Mucosa of gallbladder (tissue), 1 donor: ENCODE measurements at places on chromosomes 16 and 17. TPM values are rescaled to one million over a fixed set of nuclear protein-coding genes. Genes with fewer than 3 reads are reported as not detected.

GRCh38 chr17:1976000-1976682 lies 49.0 kb downstream of the RTN4RL1 start:
- no peak for DNase-seq

GRCh38 chr17:45820052-45820780 lies 24.5 kb upstream of the SPPL2C start:
- DNase-seq, result no peak

GRCh38 chr17:57468932-57469775 lies 212.8 kb downstream of the MSI2 start:
- DNase-seq, result no peak

DNA sequence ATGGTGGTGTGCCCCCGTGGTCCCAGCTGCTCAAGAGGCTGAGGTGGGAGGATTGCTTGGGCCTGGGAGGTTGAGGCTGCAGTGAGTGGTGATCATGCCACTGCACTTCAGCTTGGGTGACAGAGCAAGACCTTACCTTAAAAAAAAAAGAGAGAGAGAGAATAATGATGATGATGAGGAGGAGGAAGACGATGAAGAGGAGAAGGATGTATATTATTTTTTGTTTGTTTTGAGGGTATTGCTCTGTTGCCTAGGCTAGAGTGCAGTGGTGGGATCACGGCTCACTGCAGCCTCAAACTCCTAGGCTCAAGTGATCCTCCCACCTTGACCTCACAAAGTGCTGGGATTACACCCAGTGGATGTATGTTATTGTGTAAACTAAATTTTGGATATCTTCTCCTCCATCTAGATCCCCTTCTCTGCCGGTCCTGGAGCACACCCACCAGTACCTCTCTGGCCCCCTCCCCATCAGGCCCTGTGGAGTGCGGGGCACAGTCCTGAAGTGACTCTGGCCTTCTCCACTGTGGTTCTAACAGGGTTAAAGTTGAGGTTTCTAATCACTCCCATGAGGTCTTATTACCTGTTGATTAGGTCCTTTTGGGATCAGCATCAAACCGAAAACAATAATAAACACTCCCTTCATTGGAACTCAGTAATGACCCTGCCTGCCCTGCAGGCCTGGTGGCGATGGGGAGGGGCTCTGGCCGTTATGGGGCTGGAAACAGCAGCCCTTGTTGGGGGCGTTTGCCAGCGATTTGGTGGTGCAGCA lies 60.5 kb upstream of the ZFHX3 start:
- DNase-seq, result no peak

GRCh38 chr16:3476409-3476808 lies 18.9 kb downstream of the C16orf90 start:
- DNase-seq, result no peak

- DNase-seq, result peak; percentile 18
These were observed at the start of gene GPRC5B for GRCh38 chr16:19884611-19885450. Gene GPRC5B (minus strand): TSS chr16:19884848. CDS start chr16:19872845, 12,003 bp downstream.

GRCh38 chr16:11056090-11056992 lies 112.0 kb downstream of the CLEC16A start:
- no peak for DNase-seq

DNA sequence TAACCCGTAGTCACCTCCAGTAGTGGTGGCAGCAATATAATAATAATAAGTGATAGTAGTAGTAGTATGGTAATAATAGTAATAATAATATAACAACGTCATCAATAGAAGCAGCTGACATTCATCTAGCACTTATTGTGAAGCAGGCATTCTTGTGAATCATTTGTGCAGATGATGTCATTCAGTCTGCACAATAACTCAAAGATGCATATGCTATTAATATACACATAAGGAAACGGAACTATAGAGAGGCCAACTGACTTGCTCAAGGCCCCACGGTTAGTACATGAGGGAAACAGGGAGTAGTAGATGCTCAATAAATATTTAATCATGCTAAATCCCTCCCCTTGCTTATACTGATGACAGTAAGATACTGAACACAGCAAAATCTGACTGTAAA lies 35.4 kb upstream of the GAN start:
- no peak for DNase-seq

DNA sequence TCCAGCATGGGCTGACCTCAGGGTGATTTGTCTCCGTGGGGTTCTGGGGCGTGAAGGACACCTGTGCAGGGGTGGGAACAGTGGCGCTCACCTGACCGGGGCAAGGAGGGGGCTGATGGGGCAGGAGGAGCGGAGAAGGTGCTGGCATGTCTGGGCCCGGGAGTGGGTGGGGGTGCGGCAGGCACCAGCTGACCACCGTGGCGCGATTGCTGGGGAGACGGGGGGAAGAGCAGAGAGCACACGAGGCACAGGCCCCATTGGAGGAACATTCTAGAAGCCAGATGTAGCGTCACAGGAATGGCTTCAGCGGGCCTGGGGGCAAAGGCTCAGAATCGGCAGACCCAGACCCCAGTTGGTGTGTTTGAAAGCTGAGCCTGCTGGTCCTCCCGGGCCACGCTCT lies 12.1 kb downstream of the CACNA1H start:
- no peak for DNase-seq

DNA sequence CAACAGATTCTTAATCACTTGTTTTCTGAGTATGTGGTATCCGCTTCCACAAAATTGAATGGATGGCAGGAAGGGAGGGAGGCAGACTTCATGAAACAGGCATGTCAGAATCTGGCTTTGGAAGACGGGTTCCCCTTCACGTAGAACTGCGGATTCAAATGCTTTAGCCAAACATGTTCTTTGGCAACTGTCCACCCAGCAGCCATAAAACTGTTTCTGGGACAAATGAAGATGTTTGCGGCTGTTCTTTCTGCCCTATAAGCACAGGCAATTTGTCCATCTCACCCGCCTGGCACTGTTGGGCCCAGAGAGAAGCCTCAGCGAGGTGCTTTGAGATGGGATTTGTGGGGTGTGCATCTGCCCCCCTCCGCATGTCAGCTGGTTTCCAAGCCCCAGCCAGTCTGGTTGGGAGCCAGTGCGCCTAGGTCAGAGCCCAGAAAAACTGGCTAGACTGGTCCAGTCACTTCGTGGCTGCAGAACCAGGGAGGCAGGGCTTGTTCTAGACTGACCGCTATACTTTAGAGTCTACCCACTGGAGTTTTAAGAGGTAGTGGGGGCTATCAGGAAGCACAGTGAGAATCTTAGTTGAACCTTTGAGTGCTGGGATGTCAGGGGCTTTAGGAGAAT lies 6.3 kb downstream of the CRHR1 start:
- no peak for DNase-seq

DNA sequence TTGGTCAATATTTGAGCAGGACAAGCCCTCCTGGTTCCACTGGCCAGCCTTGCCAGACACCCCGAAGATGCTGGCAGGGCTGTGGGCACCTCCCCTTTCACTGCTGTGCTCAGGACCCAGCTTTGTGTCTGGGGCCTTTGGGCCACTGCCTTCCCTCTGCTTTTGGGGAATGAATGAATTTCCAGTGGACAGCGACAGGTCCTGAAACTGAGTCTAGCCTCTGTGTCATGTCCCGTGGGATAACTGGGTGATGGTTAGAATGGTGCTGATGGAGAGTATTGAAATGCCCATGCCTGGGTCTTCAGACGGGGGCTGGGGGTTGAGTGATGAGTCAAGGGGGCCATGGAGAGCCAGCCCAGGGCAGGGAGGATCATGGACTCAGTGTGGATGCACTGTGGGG lies 135.8 kb downstream of the FOXL1 start:
- no peak for DNase-seq

DNA sequence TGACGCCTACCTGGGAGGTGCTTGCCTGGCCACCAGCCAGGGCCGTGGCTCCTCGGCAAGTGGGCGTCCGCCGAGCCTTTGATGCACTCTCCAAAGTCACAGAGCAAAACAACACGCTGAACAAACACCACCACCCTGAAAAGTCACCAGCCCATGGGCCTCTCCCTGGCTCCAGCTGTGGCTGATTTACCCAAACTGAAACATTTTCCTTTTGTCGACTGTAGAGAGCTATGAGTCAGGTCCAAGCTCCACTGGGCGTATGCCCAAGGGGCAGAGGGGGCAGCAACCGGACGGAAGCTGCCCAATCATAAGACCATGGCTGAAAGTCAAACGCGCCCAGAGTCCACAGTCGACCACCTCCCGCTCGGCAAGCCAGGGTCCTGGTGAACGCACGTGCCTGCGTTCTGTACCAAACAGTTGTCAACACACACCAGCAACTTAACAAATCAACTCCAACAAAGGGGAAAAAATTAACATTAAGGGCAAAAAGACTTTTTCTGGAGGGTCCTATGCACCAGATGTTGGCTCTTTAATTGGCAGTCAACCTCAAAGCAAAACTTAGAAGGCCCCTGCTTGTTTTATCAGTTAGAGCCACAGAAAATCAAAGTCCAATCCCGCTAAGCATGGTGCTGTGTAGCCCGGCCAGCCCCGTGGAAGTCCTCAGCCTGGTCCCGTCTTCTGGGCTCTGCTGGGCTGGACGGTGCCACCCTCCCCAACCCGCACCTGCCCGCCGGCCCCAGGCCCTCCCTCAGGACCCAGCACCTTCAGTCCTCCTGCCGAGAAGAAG lies 47.3 kb downstream of the TBC1D16 start:
- DNase-seq, result peak; percentile 69

DNA sequence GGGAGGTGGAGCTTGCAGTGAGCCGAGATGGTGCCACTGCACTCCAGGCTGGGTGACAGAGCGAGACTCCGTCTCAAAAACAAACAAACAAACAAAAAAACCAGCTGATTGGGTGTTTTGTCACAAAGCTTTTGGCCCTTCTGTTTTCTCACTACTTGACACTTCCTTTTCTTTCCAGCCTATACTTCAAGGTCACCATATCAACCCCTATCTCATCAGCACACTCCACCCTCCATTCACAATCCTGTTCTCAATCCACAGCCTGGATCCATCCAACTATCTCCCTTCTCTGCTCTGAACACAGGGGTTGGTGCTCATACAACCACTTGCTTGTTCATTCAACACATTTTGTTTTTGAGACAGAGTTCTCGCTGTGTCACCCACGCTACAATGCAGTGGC lies 6.6 kb upstream of the MED11 start:
- DNase-seq, result no peak

DNA sequence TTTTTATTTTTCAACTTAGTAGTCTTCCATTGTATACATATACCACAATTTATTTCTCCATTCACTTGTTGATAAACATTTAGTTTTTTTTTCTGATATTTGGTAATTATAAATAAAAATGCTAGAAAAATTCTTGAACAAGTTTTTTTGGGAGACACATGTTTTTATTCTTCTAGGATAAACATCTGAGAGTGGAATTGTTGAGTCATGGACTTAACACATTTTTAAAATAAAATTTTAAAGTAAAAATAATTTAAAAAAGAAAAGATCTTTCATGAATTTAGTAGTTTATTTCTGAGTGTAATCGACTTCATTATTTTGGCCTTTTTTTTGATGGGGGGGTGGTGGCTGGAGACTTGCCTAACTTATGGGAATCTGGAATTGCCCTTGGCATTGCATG lies 391.1 kb downstream of the KCNJ2 start:
- DNase-seq, result no peak

- no peak for DNase-seq
These were observed 34.3 kb downstream of the SMURF2 start for GRCh38 chr17:64627797-64628196.

GRCh38 chr16:71883168-71883848 lies 674 bp downstream of the ZNF821 start:
- DNase-seq, result no peak

DNA sequence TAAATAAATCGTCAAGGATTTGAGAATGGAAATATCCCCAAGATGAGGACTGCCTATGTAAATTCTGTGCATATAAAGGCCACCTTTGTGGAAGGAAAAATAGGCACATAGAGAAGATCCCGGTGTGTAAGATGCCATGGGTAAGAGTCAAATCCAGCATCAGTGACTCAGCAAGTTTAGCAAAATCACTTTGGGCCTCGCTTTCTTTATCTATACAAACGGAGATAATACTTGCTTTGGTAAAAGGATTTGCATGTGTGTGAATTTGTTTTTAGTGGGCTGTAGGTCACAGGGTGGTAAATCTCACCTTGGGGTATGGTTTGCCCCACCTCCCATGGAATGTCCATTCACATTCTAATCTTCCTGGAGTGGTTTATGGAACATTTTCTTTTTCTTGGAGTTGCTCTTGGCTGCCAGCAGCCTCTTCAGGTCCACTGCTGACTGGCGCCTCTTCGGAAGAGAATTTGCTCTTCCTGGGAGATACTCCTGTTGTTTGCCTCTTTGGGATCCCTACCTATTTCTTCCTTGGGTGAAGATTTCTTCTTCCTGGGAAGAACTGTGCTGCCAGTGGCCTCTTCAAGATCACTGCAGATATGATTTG lies 587.6 kb downstream of the CDH11 start:
- DNase-seq, result no peak

DNA sequence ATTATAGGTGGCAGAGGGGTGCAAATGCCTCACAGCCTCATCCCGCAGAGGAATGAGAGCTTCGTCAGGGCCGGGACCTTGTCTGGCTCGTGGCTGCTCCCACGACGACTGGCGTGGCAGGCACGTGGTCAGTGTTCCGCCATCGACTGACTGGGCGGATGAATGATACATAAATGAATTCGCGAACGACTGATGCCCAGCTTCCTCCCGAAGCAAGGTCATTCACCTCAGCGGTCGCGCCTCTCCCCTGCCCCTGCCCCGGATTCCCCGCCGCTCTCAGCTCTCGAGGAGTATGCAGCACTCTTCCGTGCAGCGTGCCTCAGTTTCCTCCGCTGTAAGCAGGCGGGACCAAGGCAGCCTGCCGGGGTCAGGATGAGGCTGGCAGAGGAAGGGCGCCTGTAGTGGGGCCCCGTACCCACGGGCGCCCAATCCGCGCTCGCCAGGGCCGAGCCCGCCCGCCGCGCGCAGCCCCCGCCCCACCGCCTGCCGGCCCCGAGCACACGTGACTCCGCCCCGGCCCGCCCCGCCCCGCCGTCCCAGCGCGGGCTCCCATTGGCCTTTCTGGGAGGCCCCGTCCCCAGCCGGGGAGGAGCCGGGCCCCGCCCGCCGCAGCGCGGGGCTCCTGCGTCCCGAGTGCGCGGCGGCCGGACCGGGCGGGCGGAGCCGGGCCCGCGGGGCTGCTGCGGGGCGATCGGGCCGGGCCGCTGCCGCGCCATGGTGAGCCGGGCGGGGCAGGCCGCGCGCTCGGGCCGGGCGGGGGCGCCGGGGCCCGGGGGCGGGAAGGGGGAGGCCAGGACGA lies at the start of gene SNN:
SNN (plus strand) TSS at position 632 of the 799 bp plus-strand sequence. CDS start 7,605 bp downstream, outside the sequence.
- peak; percentile 86 for DNase-seq

DNA sequence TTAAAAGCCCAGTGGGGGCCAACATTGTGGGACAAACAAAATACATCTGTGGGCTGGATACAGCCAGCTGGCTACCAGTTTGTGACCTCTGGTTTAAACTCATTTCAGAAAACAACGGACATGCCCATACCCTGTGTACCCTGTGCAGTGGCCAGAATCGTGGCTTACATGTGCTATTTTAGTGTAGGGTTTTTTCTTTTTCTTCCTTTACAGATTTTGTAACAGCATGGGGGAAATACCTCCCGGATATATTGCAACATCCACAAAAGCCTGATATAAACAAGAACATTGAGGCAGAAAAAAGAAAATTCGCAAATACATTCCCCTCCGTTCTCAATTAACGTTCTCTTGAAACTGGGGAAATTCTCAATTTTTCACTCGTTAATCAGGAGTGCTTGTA lies 7.3 kb downstream of the HS3ST4 start:
- DNase-seq, result no peak

Gene PRRT2
- 20.8 TPM for total RNA-seq

Gene LRRC75A
- total RNA-seq, result 7.0 TPM

Gene CASKIN1
- total RNA-seq, result 0.58 TPM

Gene CCR7
- total RNA-seq, result 1.3 TPM

Gene FAM234A
- total RNA-seq, result 138 TPM

Gene IGSF6
- total RNA-seq, result 11.5 TPM

Gene MYLK3
- 1.2 TPM for total RNA-seq

Gene KRT35
- not detected for total RNA-seq

Gene CACNG3
- total RNA-seq, result not detected

Gene CCL4
- 27.6 TPM for total RNA-seq
